Activated CD4-positive, alpha-beta T cell treated with anti-CD3 and anti-CD28 coated beads for 24 hours (primary cell): ENCODE measurements at places on chromosomes 5 and 9.

DNA sequence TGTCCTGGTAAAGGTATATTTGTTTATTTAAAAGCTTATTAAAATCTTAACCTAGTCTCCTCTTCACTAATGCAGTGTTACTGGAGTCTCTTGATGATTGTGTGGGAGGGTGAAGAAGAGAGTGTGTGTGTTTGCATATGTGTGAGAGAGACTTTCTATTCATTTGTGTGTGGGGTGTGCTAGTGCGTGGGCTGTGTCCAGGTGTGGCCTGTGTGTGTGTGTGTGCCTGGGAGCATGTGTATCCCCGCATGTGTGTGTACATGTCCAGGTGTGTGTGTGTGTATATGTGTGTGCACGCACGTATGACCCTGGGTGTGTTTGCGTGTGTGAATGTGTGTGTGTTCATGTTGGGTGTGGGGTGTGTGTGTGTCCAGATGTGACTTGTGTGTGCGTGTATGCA lies 10.3 kb upstream of the UNC5A start:
- DNase-seq: no peak

- peak; percentile 40 for DNase-seq
Measured at GRCh38 chr9:4077499-4078102, 222.3 kb downstream of the GLIS3 start.

DNA sequence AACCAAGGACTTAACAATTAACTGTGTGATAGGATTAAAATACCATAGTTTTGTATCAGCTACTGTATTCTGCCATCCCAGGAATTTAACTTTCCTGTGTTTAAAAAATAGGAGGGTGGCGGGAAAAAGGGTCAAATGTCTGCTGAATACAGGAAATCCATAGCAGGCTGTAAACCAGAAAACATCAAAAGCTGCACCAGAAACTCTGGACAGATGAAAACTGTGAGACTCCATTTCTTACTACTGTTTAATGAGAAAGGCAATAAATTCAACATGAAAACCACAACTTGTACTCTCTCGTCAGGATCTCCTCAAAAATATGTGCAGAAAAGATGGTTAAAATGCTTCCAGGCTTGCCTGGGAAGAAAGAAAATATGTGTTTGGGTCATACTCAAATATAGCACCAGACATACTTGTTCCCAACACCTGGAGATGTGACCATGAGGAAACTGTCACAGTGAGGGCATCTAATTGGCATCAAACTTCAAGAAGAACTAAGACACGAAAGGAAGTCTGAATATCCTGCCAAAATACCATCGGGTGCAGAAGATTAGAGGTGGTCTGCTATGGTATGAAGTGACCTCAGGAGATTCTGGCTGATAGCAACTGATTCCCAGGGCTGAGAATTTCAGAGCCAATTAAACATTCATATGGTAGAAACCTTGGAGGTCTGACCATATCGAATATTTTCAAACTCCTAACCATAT lies 164.7 kb upstream of the TARS1 start:
- DNase-seq: no peak

DNA sequence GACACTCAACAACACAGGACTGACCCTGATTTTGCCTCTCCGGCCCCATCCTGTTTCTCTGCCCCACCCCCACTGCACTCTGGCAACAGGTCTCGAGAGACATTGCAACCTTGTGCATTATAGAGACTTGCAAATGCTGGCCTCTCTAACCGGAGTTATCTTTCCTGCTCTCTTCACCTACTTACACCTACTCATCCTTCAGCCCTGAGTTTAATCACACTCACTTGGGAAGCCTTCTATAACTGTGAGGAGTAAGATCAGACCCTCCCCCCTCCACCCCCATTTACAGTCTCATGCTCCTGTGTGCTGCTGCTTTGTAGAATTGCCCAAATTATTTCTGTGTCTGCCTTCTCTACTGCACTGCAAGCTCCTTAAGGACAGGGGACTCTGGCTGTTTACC lies 42.8 kb downstream of the WWC1 start:
- no peak for DNase-seq

- DNase-seq: no peak
Measured at GRCh38 chr9:69265891-69266290, 59.1 kb upstream of the ENTREP1 start.

GRCh38 chr5:39266442-39266841 lies 47.1 kb upstream of the FYB1 start:
- no peak for DNase-seq

DNA sequence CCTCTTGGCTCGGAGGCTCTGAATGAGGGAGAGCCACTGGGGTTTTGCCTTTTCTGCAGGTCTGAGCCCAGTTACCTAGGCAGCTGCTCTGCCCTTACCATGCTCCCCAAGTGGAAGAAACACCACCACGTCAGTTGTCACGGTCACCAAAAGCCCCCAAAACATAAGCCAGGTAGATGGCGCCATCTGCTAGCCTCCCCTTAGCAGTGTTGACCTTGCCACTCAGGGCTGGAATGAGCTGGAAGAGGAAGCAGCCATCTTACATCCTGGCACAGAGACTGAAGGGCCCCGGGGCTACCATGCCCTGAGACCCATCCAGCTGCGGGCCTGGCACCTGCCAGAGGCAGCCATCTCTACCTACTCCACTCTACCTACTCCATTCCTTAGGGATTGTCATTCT lies 7.4 kb downstream of the ZER1 start:
- no peak for DNase-seq

- DNase-seq: no peak
Measured at GRCh38 chr5:79873187-79873586, 117.9 kb downstream of the MTX3 start.

DNA sequence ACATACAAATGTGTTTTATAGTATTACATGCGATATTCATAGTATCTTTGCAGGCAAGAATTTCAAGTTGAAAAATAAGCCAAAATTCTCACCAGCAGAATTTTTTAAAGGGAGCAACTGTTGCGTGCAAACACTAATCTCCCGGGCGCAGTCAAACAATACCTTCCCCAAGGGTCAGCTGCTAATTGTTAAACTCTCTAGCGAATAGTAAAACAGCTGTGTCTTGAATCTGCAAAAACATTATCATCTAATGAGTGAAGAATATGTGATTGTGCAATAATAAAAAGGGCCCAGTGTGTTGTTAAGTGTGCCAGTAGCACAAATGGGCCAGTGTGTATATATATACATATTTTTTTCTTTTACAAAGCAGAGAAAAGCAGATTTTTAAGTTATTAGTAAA lies 131.4 kb downstream of the CCDC192 start:
- DNase-seq: no peak

- DNase-seq: no peak
Measured at GRCh38 chr5:167916706-167917105, 374.7 kb upstream of the WWC1 start.

DNA sequence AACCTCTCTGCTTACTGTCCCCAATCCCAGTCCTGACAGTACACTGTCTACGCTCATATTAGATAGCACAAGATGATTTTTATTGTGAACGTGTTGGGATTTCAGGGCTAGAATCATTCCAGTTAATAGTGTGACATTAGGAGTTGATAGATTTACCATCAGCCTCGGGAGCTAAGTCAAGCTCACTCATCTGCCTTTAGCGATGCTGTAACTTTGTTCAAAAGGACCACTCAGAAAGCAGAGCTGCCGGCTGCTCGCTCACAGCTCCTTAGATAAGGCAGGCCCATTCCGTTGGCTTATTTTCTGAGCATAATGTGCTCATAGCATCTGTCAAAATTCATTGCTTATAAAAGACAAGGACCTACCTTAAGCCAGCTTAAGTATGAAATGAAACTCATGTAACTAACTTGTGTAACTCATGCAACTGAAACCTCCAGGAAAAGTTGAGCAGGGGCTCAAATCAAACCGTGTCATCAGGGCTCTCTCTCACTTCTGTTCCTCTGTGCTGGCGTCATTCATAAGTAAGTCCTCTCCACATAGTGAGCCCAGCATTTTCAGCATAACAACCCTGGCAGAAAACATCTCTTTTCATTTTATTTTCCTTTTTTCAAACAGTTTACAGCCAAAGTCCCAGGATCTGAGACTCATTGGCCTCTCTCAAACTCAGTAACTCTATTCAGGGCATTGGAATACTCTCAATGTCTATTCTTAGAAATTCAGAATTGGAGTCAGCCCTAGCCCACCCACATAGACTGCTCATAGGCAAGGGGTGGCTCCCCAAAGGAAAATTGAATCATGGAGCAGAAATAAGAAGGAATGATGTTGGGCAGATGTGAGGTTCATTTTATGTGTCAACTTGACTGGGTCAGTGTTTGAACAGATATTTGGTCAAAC lies 208.8 kb downstream of the MAN2A1 start:
- DNase-seq: no peak

- no peak for DNase-seq
Measured at GRCh38 chr5:51386916-51387883, 4.0 kb downstream of the ISL1 start.

GRCh38 chr9:133054194-133054890 lies 7.4 kb upstream of the CEL start:
- DNase-seq: no peak

GRCh38 chr9:116327701-116328405 lies 174.3 kb downstream of the PAPPA start:
- no peak for DNase-seq
